ENCODE measurements at places on chromosomes 2 and 18.

- peak; percentile 66 for DNase-seq
These were observed 185.3 kb upstream of the ATP5MC3 start for GRCh38 chr2:175366815-175367214.

- DNase-seq: no peak
These were observed 16.6 kb upstream of the NABP1 start for GRCh38 chr2:191661097-191661924.

- DNase-seq: no peak
These were observed 184.1 kb upstream of the FN1 start for GRCh38 chr2:215619989-215620388.

GRCh38 chr18:23127090-23127489, 8.2 kb upstream of the CABLES1 start:
- DNase-seq: no peak

DNA sequence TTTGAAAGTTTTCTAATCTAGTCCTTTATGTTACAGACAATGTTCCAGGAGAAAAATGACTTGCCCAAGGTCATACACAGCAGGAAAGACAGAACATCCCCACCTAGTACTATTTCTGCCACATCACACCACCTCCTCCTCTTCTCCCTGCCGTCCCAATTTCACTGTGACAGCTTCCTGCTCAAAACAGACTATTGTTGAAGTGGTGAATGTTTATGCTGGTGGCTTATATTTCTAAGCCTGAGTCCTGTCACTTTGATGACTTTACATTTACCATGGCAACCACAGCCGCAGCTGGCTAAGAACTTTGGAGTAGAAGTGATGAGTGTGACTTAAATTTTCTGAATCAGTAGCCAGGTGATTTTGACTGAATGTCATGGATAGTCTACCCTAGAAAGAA, 10.0 kb downstream of the GALNT5 start:
- DNase-seq: no peak

DNA sequence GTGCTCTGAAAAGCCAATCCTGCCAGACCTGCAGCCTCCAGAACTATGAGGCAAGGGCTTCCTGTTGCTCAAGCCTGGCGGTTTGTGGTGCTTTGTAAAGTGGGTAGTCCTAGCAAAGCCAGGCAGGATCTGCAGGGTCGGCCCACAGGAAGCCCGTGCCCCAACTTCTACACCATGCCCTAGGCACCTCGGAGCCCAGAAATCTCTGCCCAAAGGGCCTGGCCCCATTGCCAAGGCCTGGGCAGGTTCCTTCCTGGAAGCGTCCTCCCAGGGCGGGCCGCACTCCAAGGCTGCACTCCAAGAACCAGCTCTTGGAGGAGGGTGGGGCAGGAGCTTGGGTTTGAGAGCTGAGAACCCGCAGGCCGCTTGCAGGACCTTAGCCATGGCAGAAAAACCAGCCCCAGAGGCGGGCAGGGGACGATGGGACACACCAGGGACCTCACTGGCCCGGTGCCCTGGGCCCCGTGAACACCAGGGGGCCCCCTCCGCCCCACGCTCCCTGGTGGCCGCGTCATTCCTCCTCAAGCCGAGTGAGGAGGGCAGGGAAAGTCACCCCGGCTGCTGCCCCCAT, 37.2 kb upstream of the ID2 start:
- DNase-seq: no peak

- DNase-seq: no peak
These were observed 39.1 kb upstream of the FIGN start for GRCh38 chr2:163774862-163775261.

- DNase-seq: no peak
These were observed 819.3 kb upstream of the LRATD1 start for GRCh38 chr2:13813236-13813635.

DNA sequence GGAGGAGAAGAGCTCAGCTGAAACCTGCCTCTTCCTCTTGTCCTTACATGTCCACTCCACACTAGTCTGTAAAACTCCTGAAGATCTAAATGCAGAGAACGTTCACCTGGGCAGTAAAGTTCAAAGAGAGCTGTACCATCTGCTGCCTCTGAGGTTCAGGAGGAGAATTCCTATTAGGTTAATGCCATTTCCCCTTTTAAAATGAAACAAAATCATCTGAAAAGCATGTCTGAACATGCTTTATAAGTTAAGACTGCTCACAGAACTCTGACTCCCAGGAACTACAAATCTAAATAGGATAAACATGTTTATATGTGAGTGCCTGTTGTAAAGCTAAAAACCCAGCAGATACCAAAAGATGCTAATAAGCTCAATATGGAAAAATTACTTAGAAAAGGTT, 164.4 kb downstream of the AFF3 start:
- DNase-seq: no peak

DNA sequence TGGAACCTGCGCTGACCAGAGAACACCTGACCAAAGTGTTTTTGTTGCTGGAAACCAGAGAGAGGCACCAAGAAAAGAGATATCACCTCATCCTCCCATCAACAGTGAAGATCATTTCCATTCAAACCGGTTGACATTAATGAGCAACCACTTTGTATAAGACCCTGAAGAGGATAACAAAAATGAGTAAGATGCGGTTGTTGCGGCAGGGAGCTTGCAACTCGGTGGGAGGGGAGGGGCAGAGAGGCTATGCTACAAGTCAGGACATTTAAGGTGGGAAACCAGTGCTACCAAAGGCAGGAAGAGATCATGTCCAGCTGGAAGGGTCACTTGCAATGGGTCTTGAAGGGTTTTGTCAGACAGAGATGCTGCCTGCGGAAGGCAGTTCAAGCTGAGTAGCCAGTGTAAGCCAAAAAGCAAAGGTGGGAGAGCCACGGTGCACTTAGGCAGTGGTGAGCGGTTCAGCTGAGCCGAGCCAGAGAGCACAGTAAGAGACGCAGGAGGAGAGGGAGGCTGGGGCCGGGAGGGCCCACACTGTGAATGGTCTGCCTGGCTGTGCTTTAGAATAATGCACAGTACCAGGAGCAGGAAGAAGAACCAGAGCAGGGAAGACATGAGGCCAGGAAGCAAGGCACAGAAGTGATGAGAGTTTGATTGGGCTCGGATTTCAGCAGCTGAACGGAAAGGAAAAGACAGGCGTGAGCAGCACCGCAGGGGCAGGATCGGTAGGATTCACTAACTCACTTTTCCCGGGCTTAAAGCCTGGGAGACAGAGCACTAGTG, 24.4 kb upstream of the DTNB start:
- DNase-seq: peak; percentile 23

GRCh38 chr2:74036450-74037195, 51.9 kb downstream of the TET3 start:
- no peak for DNase-seq

GRCh38 chr2:20052861-20053281, 1.4 kb upstream of the LAPTM4A start:
- DNase-seq: peak; percentile 63

DNA sequence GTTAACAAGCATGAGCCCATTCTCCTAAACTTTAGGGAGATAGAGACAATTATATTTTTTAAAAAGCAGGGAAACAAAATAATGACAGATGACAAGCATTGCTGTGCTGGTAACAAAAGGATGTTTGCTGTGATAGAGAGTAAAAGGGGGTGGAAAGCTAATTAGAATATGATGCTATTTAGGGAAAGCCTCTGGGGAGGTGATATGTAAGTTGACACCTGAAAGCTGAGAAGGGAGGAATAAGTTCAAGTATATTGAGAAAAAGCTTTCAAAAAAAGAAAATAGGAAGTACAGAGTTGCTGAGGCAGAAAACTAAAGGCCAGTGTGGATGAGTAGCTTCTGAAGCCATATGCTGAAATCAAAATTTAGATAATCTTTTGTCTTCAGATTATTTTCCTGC, 565.2 kb upstream of the NRXN1 start:
- DNase-seq: no peak

DNA sequence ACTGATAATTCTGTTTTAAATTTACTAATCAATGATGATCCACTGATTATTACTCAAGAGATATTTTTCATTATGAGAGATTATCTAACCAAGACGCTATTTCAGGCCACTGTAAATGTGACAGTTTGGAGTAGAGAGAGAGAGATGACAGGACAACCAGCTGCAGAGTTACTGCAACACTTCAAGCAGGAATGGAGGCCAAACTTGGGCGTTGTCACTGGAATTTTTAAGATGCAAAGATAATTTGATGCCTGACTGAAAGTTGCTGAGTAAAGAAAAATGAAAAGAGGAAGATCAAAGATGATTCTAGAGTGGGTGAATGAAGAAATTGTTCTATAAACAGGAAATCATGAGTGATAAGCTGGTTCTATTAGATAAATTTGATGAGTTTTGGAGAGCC, 1302.1 kb upstream of the TMEFF2 start:
- no peak for DNase-seq

GRCh38 chr2:119480718-119481142, 43.6 kb downstream of the SCTR start:
- DNase-seq: no peak

GRCh38 chr18:60649842-60650536, 277.4 kb upstream of the MC4R start:
- DNase-seq: no peak

DNA sequence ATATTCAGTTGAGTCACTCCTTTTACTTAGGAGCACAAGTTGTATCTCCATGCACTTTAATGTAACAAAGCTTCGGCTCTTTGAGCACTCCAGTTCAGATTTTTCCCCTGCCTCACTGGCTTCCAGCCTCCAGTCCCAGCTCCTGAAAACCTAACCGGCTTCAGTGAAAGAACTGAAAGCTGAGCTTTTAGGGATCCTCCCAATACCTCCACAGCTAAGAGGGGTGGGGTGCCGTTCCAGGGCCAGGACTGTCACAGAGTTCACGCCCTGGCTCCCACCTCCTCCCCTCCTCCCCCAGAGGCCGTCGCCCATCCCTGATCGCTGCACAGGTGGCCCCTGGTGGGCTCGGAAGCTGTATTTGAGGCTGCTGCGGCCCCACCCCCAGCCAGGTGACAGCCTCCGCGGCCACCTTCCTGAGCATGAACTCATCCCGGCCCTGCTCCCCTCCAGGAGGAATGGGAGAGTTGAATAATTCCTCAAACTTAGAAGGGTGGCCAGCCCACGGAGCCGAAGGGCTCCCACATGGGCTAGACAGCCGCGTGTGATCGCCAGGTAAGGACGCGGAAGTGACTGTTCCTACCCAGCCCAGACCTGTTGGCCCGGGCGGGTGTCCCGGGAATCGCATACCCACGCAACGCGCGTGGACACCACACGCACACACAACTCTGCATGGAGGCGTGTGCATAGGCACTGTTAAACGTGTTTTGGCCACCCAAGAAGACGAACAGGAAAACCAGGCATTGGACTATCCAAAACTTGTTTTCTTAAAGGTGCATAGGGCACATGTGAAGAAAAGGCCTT, 1.8 kb downstream of the MYO5B start:
- DNase-seq: no peak

- DNase-seq: no peak
These were observed 149.4 kb downstream of the TNS1 start for GRCh38 chr2:217853301-217853881.

DNA sequence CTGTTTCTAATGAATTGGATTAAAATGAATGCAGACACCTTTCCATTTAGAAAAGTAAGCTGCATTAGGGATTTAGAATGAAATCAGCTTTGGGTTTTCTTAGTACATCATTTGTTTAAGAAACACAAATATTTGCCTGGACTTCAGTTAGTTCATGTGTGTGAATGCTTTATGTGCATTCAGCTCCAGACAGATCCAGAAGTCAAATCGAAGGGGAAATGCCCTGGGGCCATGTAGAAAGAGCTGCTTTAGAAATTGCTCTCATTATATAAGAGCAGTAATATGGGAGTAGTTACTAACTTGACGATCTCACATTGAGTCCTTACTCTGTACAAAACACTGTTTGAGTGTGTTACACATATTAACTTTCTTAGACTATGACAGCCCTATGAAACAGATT, 88.0 kb upstream of the TTC39C start:
- DNase-seq: peak; percentile 78

GRCh38 chr2:226643030-226643945, 156.3 kb downstream of the IRS1 start:
- DNase-seq: no peak

DNA sequence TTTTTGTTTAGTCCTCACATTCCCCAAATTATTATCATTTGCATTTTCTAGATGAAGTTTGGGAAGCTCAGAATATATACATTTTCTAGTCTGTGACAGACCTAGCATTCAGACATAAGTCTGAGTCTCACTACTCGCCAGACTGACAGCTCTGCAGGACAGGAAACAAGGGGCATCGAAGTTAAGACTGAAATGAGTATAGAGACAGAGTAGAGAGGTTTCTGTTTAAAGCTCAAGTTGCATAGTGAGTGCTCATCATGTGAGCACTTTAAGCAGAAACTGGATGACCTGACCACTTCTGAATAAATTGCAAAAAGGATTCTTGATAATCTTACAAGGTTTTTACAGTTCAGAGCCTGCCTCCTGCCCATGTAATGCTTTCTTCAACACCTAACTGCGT, 1.1 kb downstream of the HADHB start:
- DNase-seq: peak; percentile 18

GRCh38 chr2:224417361-224417729, 15.4 kb upstream of the FAM124B start:
- no peak for DNase-seq

DNA sequence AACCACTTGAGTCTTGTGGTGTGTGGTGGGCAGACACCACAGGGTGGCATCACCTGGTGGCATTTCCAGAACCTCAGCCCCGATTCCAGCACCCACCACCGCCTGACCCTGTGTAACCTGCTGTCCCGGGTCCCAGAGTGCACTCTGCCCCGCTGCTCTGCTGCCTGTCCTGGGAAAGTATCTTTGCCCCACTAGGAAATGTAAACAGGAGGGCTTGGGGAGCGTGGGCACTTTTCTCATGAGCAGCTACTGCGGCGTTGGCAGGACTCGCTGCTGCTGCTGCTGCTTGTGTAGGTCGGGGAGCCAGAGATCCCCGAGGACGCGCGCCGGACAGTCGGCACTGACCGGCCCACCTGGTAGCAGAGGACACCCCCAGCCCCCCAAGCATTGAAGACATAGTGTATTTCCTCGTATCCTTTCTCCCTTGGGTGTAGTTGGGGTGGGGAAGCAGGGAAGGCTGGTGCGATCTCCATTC, 13.4 kb downstream of the DTYMK start:
- DNase-seq: no peak

DNA sequence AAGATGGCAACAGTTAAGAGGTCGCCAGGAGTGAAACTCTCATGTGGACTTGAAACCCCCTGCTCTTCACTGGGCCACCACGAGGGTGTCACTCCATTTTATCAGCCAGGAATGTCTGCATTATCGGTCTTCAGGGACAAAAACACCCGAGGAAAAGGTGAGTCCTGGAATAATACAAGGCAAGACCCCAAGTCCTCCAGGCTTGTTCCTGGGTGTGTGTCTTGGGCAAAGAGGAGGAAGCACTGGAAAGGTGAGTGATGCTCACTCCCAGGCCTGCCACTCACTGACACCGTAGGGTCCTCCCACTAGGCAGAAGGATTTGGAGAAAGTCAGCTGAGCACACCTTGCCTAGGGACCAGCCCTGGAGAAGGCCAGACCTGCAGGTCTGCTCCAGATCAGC, 86.9 kb downstream of the LOXHD1 start:
- DNase-seq: no peak

DNA sequence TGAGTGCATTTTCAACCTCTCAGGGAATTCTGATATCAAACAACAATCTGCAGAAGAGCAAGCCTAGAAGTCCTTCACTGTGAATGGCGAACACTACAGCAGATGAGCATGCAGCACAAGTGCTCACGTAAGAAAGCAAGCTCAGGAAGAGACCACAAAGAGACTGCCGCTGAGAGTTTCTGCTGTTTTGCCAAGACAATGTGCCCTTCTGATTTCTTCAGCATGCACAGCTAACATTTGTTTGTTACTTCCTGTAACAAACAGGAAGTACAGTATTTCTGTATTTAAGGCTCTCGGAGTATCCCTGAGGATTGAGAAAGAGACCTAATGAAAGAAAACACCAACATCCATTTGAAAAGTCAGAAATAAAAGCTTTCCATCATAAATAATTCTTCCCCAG, 45.9 kb downstream of the MBOAT2 start:
- DNase-seq: no peak

Measured in NCI-H526 (cell line).